ENCODE measurements at places on chromosomes 2 and 18.

DNA sequence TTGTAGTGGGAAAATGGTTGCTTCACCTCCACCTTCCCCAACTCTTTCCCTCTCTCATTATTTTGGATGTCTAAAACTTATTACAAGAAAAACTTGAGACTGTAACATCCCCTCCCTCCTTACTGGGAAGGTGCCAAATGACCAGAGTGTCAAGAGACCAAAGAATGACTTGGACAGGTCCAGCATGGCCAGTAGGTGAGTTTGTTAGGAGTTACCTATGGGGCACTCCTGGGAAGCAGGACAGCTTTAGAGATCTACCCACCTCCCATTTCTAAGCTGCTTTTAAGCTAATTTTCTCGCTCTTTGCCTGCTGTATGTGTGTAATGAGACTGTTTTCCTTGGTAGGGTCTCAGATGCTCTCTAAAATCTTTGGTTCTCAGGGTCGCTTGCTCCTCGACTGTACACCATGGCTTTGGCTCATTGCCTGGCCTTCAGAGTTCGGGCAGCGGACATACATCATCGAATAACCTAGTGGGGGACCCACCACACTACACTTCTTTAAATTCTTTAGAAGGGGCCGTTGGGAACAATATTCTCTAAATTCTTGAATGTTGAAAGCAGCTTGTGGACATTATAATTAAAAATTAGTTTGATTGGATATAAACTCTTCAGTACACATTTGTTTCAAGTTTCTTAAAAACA is 45.2 kb downstream of the SLC30A6 start:
- no peak for DNase-seq

- DNase-seq: no peak
Observed at GRCh38 chr18:48829443-48830149, 121.2 kb downstream of the SMAD7 start.

GRCh38 chr18:30361864-30362540 is 680.5 kb downstream of the DSC3 start:
- DNase-seq: no peak

DNA sequence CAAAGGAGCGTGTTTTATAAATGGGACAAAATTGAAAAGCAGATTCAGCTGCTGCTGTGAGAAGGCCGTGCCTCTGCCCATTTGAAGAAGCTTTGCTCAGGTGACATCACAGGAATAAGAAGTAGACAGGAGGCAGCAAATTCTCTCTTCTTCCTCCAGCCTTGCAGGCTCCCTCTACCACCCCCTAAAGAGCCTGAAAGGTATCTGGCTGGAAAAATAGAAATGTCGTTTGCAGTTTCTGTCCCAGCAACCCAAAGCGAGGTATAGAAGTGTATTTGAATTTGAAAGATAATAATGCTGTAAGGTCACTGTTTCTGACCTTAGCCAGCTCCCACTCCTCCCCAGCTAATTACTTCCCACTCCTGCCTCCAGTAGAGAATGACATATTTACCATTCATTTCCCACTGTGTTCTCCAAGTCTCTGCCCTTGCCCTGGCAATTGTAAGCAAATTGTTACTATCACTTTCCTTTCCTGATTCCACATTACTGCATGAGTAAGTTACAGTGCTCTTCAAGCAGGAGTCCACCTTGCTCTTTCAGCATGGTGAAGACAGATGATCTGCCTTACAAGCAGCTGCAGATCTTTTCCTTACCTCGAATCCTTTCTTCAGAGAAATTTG is 56.8 kb upstream of the RASGRP3 start:
- no peak for DNase-seq

DNA sequence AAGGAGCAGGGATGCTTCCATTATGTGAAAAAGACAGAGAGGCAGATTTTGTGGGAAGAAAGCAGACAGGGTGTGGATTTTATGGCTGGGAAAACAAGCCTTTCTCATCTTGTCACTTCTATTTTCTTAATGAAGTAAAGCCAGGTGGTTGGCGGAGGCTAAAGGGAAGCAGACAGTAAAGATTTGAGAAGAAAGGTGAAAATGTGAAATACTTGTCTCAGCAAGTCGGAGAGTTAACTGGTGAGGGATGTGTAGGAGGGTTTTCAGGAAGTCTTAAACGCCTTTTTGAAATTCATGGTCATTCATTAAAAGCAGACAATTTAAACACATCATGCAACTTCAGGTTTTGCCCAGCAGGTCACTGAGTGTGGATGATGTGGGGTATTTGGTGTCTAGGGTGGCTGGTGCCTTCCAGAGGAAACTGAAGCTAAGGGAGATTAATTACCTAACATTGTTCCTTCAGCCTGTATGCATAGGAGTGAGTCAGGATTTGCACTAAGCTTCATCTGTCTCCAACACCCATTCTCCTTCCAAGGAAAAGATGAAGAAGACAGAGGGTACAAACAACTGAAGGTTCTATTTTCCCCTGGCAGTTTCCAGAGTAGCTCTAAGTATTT is 20.7 kb downstream of the SLC14A2 start:
- no peak for DNase-seq

DNA sequence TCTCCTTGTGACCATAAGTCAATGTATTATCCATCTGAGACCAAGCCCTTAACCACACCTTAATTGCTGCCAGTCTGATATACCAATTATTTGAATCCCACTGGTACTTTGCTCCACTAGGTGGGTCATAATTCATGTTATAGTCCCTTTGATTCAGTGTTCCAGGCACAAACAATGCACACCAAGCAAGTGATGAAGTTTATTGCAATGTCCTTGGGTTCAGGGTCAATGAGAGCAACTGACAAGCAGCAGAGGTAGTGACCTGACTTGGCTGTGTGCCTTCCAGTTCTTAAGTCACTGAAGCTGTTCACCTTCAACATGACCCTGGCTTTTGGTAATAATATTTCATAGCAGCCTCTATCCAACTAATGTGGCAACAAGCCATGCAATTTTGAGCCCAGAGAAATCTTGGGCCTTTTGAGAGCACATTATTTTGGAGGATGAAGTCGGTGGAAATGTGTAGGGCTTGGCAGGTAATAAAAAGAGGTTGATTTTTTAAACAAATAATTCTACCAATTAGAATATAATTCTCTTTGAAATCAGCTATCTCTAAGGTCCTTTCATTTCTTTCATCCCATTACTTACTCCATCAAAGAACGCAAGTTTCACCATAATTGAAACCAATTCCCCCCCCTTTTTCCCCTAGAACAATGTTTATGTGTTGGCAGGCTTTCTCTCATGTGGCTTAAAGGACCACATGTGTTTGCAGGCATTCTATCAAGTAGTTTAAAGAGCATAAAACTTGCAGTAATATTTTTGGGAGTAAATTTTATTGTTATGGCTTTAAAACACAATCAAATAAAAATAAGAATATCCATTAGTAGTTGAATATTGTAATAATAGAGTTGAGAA is 3.1 kb upstream of the CPO start:
- DNase-seq: peak; percentile 17

DNA sequence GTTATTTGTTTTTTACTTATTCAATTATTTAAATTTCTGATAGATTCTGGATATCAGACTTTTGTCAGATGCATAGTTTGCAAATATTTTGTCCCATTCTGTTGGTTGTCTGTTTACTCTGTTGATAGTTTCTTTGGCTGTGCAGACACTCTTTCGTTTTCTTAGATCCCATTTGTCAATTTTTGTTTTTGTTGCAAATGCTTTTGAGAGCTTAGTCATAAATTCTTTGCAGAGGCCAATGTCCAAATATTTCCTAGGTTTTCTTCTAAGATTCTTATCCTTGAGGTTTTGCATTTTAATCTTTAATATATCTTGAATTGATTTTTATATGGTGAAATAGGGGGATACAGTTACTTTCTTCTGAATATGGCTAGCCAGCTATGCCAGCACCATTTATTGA is 112.7 kb upstream of the SESTD1 start:
- DNase-seq: no peak

GRCh38 chr2:133438026-133438425 is 130.2 kb downstream of the NCKAP5 start:
- DNase-seq: no peak

DNA sequence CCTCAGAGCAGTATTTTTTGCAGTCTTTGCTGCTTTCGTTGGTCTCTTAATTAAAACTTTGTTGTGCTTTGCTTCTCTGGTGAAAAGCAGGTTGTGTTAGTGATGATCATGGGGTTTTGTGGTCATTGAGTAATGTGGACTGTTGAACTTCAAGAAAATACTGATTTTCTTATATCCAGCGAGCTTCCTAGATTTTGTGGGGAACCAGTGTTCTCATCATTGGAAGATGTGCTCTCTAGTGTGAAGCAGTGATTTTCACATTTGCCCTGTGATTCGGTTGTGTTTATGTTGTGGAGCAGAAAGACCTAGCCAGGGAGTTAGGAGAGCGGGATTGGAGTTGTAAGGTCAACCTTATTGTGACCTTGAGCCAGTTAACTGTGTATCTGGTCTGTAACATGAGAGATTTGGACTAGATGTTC is 12.4 kb downstream of the ASAP2 start:
- DNase-seq: no peak

DNA sequence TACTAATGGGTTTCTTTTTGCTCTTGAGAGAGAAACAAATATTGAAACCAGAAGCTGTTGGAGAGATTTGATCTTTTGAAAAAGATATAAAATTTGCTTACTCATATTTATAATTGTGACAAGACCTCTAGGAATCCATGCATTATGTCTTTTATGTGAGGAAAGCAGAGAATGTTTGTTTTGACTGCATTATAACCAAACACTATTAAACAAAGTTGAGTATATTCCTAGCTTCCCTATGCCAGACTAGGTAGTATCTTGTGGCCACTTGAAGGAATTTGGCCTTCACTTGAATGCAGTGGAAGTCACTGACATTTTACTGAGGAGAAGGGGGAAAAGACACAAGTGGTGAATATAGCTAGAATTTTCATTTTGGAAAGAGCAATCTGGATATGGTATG is 521.8 kb upstream of the ZEB2 start:
- DNase-seq: no peak

- DNase-seq: no peak
Observed at GRCh38 chr2:238174701-238175100, 15.9 kb downstream of the ERFE start.

DNA sequence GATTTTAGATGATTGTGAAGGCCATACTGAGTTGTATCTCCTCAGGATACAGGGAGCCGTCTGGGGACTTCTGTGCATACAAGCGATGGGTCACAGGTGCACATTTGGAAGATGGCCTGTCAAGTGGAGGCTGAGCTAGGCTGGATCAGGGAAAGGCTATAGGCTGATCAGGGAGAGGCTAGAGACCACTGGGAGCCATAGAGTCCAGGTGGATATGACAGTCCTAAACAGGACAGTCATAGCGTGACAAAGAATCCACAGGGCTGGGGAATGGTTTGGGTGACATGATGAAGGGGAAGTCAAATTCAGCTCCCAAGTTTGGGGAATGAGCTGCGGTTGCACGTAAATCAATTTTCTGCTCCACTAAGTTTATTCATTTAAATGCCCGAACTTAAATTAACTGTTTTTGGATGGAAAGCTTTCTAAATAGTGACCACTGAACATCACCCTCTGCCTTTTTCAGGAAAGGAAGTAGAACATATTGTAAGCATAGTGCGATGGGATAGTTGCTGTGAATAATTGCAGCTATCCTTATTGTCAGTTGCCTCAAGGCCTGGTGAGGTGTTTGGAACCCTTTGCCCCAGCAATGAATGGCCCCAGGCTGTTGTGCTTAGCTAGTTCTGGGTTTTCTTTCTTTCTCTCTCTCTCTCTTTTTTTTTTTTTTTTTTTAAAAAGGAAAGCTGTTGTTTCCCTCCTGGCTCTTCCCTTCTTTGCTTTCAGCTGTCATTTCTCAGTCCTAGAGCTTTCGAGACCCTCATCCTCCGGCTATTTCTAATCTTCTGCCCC is 50.5 kb downstream of the KLHL29 start:
- DNase-seq: no peak

GRCh38 chr2:9275399-9275798 is 68.8 kb downstream of the ASAP2 start:
- no peak for DNase-seq

DNA sequence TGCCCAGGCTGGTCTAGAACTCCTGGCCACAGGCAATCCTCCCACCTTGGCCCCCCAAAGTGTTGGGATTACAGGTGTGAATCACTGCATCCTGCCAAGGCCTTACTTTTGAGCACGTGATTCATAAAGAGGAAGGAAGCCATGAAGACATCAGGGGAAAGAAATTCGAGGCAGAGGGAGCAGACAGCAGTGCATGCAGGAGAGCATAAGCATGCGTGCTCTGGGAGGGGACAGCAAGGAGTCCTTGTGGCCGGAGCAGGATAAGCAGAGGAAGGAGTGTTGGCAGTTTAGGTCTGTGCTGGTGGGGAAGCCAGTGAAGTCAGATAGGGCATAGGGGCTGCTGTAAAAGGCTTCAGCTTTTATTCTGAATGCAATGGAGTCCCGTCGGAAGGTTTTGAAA is 400.5 kb upstream of the RAB12 start:
- DNase-seq: no peak

- no peak for DNase-seq
Observed at GRCh38 chr18:76306685-76307292, 188.3 kb downstream of the ZNF516 start.

DNA sequence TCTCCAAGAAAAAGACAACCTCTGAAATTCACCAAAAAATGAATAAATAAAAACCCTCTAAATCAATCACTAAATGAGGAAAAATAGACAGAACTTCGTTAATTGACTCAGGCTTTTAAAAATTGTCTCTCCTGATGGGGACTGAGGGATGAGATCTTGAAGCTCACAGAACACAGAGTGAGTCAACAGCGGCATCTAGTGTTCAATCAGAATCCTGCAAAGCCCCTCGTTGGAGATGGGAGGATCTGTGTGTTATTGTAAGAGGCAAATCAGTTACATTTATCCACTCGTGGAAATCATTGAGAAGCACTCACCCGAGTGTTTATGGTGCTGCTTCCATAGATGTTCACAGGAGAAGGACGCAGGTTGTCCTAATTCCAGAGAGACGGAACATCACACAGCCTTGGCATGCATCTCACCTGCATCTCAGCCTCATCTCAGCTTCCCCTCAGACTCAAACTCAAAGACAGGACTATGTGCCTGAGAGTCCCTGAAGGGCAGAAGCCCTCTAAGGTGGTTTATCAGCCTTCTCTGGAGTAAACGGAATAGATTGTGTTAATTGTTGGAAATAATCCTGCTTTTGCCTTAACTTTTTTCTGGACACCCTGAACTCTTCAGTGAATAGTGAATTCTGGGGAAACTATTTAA is 82.0 kb downstream of the MREG start:
- peak; percentile 61 for DNase-seq

DNA sequence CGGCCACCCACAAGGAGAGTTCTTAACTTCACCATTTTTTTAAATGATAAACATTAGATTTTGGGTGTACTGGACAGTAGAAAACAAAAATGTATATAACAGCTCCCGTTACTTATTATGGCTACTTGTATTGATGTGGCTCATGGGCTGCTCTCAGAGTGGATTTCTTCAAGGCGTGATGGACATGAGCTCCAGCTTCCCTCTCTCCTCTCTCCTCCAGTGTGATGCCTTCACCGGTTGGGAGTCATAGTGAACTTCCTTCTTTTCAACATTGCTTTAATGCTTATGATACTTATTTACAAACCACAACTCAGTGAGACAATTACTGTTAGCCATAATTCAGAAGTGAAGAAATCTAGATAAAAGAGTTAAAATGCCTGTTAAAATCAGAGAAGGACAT is 515.2 kb downstream of the RNF144A start:
- DNase-seq: peak; percentile 23

GRCh38 chr2:232817756-232818155 is 41.4 kb upstream of the KCNJ13 start:
- DNase-seq: no peak

GRCh38 chr2:211349031-211349430 is 792.6 kb downstream of the CPS1 start:
- DNase-seq: no peak

- no peak for DNase-seq
Observed at GRCh38 chr2:99072551-99072950, 69.0 kb upstream of the C2orf15 start.

GRCh38 chr18:72174972-72175649 is 369.0 kb downstream of the CBLN2 start:
- DNase-seq: peak; percentile 87
